GM03348 (cell line): ENCODE measurements at places on chromosomes 6 and 20.

- no peak for DNase-seq
Measured at GRCh38 chr20:46979603-46980241, 85.1 kb downstream of the EYA2 start.

- peak; percentile 76 for DNase-seq
Measured at GRCh38 chr20:3330046-3330741, 77.3 kb downstream of the DNAAF9 start.

DNA sequence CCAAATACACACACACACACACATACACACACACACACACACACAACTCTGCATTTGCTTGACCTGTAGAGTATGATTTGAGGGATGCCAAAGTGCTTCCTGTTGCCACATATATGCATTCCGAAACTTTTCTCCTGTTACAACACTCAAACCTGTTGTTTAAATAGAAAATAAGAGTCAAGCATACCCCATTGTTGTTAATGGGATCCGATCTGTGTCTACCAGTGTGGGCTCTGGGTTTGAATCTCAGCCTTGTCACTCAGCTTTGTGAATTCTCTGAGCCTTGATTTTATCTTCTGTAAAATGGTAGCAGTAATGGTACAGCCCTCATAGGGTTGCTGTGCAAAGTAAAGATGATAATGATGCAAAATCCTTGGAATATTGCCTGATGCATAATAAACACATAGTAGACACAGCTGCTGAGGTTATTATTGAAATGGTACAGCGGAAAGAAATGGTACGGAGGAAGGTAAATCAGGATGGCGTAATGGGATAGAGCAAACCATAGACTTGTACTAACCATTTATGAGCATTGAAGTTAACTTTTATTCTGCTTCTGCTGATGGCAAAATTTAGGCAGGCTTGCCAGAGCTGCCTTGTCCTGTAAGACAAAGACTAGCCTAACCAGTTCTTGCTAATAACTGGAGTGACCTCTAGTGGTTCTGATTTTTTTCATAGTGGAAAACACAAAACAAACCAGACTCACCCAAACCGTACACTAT is 113.5 kb upstream of the PHACTR1 start:
- DNase-seq, result peak; percentile 58

GRCh38 chr6:106750142-106750918 is 121.0 kb downstream of the QRSL1 start:
- DNase-seq, result no peak

GRCh38 chr6:150256618-150257272 is 112.1 kb upstream of the IYD start:
- peak; percentile 49 for DNase-seq

- DNase-seq, result no peak
Measured at GRCh38 chr6:48474136-48474535, 363.1 kb upstream of the PTCHD4 start.
